Activated CD4-positive, alpha-beta T cell treated with anti-CD3 and anti-CD28 coated beads, Interleukin-2, amount 10 ng/mL, durations not matched to agents 7 days and 5 days (primary cell): ENCODE measurements at places on chromosomes 3 and 15.
A peak's percentile ranks its signal among the peaks of the same experiment; 100 is the strongest.

GRCh38 chr3:97949743-97950142 lies 22.5 kb downstream of the RIOX2 start:
- no peak for DNase-seq

- no peak for DNase-seq
Observed at GRCh38 chr3:72158639-72159326, 373.8 kb upstream of the PROK2 start.

- DNase-seq = no peak
Observed at GRCh38 chr3:46466871-46467403, 2.2 kb upstream of the LTF start.

- no peak for DNase-seq
Observed at GRCh38 chr15:100879061-100879463, 569 bp upstream of the ALDH1A3 start.

- peak; percentile 47 for DNase-seq
Observed at GRCh38 chr3:32882603-32883025, 64.8 kb downstream of the TRIM71 start.

- DNase-seq = no peak
Observed at GRCh38 chr15:88571852-88572259, 25.4 kb upstream of the DET1 start.

GRCh38 chr3:71681224-71681668 lies 44.0 kb downstream of the EIF4E3 start:
- DNase-seq = peak; percentile 43

DNA sequence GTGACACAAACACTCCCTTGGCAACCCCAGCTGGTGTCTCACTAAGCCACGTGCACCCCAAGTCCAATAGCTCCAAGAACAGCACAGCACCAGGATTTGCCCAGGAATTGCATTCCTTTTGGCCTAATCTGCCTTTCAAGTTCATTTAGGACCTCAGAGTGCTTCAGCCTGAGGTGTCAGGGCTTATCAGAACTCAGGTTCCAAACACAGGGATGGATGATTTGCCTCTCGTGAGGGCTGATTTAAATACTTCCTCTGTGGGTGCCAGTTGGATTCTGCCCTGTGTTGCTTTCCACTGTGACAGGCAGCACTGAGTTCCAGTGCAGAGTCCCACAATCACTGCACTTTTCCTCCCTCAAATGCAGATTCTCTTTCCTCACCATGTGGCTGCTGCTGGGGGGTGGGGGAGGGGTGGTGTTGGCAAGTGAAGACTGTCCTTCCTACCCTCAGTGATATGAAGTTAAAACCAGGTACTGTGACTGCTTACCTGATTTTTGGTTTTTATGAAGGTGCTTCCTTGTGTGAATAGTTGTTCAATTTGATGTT lies 204.3 kb upstream of the STAC start:
- DNase-seq = no peak

- no peak for DNase-seq
Observed at GRCh38 chr3:194638991-194639605, 5.9 kb upstream of the TMEM44 start.

DNA sequence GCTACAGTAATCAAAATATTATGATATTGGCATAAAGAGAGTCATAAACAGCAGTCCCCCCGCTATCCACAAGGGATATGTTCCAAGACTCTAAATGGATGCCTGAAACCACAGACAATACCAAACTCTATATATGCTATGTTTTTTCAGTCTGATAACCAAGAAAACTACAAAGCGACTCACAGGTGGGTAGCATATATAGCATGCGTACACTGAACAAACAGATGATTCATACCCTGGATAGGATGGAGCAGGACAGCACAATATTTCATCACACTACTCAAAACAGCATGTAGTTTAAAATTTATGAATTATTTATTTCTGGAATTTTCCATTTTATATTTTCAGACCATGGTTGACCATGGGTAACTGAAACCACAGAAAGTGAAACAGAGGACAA lies 87.0 kb upstream of the PPP2R3A start:
- no peak for DNase-seq

- no peak for DNase-seq
Observed at GRCh38 chr15:91782221-91782620, 71.3 kb upstream of the SLCO3A1 start.

GRCh38 chr3:61417352-61417751 lies 144.0 kb upstream of the PTPRG start:
- DNase-seq = no peak

DNA sequence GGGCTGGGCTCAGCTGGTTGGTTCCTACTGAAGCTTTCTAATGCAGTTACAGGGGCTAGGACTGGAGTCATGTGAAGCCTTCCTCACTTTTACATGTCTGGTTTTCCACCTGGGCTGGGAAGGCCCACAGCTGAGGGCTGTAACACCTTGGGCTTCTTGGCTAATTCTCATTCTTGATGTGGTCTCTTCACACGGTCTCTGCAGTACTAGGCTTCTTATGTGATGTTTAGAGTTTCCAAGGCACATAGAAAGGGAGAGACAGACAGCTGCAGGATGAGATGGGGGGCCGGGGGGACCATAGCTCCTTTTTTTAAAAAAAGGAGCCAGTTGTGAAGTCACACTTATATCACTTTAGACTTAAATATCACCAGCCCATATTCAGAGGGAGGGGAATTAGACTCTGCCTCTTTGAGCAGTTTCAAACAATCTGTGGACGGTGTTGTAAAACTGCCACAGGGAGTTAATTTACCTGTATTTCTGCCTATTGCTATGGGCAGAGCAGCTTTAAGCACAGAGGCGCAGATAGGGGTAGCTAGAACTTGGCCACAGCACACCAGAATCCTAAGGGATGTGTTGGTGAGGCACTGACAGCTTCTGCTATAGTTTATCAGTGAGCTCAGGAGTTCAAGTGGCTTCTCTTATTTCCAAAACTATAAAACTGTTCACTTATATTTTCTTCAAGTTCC lies 46.7 kb downstream of the NKIRAS1 start:
- no peak for DNase-seq

- DNase-seq = no peak
Observed at GRCh38 chr15:90915808-90916440, 12.8 kb downstream of the MAN2A2 start.

GRCh38 chr3:44072601-44073540 lies 168.8 kb upstream of the TOPAZ1 start:
- DNase-seq = no peak

DNA sequence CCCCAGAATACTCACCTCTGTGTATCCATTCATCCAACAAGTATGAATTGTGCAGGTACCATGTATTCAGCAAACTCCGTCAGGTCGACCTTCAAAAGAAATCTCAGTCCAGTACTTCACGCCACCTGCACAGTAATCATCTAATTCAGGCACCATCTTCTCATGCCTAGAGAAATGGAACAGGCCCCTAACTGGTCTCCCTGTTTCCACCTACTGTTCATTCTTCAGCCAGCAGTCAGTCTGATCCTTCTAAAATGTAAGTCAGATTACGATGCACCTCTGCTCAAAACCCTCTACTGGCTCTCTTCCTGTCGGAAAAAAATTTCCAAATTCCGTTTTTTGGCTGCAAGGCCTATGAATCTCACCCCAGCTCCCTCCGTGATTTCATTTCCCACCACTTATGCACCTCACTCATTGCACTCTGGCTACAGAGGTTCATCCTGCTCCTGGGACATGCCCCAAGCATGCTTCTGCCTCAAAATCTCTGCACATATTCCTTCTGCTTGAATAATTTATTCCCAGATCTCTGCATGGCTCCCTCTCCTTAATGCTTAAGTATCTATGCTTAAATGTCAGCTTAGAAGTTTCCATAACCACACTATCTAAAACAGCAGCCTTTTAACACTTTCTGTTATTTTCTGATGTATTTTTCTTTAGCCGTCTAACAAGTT lies 47.5 kb upstream of the PPP2R3A start:
- no peak for DNase-seq

GRCh38 chr3:97297032-97297431 lies 467.5 kb upstream of the ARL6 start:
- DNase-seq = no peak

- no peak for DNase-seq
Observed at GRCh38 chr15:27723821-27724220, 375.3 kb downstream of the OCA2 start.

- DNase-seq = no peak
Observed at GRCh38 chr3:71905426-71905825, 120.5 kb upstream of the PROK2 start.

- no peak for DNase-seq
Observed at GRCh38 chr3:71881732-71882131, 96.8 kb upstream of the PROK2 start.

DNA sequence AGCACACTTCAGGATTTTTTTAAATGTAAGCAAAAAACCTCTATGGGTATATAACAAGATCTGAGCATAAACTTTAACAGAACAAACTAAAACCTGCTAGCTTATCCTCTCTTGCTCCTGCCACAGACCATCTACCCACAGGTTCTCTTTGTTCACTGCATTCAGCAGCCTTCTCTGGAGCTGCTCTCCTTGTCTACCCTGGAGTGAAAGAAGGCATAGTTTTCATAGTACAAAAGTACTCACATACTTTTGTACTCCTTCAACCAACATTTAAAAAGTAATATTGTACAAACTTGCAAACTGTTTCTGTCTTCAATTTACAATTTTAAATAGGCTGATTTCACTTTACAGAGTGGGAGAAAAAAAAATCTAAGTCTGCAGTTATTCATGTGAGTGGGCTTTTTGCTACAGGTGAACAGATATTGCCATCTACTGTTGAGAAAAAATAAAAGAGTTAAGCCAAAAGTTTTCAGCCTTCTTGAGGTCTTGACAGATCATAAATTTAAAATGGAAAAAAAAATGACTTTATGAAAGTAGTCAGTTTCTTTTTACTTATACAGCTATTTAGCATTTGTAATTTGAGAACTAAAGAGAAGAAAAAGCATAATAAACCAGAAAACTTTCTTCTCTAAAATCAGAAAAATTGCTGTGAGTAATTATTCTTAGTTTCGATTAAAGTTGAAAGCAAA lies 20.4 kb downstream of the TERC start:
- DNase-seq = no peak

DNA sequence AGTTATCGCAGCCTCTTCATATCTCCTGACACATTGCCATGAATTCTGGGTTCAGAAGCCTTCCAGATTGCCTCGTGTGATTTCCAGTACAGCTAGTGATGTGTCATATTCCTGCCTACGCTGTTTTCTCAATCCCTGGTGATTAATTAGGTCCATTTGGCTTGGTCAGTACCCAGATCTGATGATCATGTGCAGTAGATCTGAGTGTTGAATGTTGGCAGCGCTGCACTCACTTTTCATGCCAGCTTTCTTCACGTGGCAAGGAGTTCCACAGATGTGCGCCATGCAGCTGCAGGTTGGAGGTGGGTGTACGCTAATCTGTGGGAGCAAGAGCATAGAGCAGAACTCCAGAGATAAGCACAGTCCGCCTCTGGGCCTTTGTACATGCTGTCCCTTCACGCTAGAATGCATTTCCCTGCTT lies 86.9 kb upstream of the COL6A5 start:
- no peak for DNase-seq

- DNase-seq = no peak
Observed at GRCh38 chr3:44924457-44925084, 50.2 kb downstream of the TGM4 start.
